ENCODE measurements at places on chromosomes 1 and 21.

- no peak for DNase-seq
Observed at GRCh38 chr1:2275796-2276536, 47.8 kb downstream of the SKI start.

- DNase-seq = no peak
Observed at GRCh38 chr1:43284065-43284464, 1.3 kb downstream of the C1orf210 start.

DNA sequence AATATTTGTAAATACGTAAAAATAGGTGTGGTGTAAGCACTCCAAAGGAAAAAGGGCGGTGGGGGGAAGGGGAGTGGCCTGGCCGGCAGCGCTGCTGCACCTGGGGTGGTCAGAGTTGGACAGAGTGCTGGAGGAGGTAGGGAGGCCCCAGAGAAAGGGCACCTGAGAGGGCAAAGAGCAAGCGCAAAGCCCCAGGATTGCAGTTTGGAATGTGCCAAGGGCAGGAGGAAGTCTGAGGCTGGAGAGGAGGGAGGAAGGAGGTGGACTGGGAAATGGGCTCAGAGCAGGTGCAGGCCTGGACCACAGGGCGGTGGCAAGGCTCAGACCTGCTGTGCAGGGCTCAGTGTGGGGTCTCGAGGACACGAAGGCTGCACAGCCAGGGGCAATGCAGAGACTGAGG lies 30.6 kb downstream of the LDLRAP1 start:
- DNase-seq = no peak

DNA sequence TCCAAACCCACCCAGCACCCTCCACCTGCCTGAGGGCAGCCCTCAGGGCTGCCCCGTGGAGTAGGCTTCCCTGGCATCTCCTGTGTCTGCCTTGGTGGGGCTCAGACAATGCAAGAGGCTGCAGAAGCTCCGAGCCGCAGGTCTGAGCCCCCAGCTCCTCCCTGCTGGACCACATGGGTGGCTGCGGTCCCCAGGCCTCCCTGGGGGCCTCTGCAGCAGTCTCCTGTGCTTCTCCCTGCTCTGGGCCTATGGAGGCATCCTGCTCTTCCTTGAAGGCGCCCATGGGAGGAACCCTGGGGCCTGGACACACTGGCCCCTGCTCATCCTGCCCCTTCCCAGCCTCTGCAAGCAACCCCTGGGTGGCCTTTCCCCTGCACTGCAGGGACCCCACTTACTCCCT lies 86.1 kb upstream of the ACTRT2 start:
- no peak for DNase-seq

GRCh38 chr1:31476891-31477846 lies 64.2 kb downstream of the SERINC2 start:
- no peak for DNase-seq

GRCh38 chr21:44054710-44055109 lies 42.6 kb downstream of the TRAPPC10 start:
- no peak for DNase-seq

DNA sequence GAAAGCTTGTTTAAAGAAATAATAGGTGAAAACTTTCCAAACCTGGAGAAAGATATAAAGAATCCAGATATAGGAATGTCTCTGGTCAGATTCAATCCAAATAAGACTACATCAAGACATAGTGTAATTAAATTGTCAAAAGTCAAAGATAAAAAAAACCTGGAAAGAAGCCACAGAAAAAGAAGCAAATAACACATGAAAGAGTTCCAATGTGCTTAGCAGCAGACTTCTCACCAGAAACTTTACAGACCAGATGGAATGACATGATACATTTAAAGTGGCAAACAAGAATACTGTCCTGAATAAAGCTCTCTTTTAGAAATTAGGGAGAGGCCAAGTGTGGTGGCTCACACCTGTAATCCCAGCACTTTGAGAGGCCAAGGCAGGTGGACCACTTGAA lies 1039.9 kb downstream of the KCNT2 start:
- DNase-seq = no peak

DNA sequence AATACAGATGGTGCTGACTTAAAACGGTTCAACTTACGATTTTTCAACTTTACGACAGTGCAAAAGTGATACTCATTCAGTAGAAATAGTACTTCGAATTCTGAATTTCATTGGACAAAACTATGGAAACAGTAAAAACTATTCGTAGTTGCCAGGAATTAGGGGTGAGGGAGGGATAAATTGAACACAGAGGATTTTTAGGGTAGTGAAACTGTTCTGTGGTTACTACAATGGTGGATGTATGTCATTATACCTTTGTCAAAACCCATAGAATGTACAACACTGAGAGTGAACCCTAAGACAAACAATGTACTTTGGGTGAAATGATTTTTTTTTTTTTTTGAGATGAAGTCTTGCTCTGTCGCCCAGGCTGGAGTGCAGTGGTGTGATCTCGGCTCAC lies 7.5 kb downstream of the DDR2 start:
- peak; percentile 12 for DNase-seq

DNA sequence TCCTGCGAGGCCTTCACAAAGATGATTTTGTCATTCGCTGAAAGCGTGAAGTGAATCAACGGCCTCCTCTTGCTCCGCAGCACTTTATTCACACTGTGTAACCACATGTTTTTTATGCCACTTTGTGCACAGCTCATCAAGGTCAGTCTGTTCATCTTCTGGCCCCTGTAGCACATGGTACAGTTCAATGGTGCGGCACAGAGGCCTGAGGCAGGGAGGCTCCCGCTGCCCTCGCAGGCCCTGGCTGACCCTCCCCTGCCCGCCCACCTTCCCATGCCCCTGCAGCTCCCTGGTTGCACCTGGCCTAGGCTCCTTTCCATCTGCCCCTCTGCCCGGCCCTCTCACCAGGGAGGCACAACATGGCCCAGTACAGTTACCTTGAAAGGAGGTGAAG lies 87.5 kb downstream of the CD247 start:
- no peak for DNase-seq

- DNase-seq = no peak
Observed at GRCh38 chr1:54371942-54372275, 34.3 kb downstream of the SSBP3 start.

GRCh38 chr21:22297575-22297974 lies 1299.4 kb downstream of the NCAM2 start:
- no peak for DNase-seq

GRCh38 chr1:43945674-43946235 lies 995 bp upstream of the IPO13 start:
- no peak for DNase-seq

DNA sequence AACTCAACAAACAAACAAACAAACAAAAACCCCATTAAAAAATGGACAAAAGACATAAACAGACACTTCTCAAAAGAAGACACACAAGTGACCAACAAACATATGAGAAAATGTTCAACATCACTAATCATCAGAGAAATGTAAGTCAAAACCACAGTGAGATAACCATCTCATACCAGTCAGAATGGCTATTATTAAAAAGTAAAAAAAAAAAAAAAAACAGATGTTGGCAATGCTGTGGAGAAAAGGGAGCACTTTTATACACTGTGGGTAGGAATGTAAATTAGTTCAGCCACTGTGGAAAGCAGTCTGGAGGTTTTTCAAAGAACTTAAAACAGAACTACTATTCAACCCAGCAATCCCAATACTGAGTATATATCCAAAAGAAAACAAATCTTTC lies 94.7 kb downstream of the PLPP3 start:
- no peak for DNase-seq

DNA sequence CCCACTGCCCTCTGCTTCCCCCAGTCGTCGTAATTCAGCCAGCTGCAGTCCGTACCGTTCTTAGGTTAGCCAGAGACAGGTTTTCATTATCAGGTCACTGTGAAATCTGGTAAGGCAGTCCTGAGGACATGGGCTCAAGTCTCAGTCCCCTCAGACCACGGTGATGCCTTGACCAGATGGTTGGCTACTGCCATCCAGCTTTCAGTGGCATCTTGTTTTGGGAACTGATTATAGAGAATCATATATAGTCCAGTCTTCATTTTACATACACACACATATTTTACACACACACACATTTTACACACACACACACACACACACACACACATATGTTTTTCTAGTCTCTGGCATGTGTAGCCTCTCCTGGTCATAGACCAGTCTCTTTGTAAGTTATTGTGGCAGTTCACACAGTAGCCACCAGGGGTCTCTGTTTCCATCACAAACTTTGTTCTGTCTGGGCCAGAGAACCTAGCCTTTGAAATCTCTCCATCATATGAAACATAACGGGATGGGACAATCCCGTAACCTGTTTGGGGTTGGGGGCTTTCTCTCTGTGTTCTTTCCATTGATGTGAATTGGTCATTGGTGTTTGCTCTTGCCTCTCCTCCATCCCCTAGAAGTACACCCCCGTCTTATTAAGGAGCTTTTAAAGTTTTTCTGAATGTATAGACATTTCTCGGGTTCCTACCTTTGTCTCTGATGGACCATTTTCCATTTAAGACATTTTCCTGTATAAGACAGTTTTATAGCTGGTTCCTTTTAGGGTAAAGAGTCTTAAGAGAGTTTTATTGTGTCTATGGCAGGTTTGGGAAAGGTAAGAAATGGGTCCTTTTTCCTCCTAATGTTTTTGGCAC lies 8.4 kb upstream of the IKBKE start:
- DNase-seq = peak; percentile 73

DNA sequence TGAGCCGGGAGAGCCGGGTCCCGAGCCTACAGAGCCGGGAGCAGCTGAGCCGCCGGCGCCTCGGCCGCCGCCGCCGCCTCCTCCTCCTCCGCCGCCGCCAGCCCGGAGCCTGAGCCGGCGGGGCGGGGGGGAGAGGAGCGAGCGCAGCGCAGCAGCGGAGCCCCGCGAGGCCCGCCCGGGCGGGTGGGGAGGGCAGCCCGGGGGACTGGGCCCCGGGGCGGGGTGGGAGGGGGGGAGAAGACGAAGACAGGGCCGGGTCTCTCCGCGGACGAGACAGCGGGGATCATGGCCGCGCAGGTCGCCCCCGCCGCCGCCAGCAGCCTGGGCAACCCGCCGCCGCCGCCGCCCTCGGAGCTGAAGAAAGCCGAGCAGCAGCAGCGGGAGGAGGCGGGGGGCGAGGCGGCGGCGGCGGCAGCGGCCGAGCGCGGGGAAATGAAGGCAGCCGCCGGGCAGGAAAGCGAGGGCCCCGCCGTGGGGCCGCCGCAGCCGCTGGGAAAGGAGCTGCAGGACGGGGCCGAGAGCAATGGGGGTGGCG lies 371 bp downstream of the ARID1A start:
- peak; percentile 61 for DNase-seq

DNA sequence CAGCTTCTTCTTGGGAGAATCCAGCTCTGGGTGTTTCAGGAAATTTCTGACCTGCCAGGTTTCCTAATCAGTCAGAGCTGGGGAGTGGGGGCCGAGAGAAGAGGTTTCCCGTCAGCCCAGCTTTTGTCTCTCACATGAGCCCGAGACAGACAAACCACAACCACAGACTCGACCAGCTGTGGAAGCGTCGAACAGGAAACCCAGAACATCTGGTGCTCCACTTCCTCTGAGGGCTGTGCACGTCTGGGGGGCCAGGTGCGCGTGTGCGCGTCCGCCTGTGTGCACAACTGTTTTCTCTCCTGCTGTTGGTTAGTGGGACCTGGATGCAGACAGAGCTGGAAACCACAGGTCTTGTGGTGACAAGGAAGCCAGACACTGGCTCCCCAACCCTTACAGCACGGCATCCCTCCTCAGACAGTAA lies 113.0 kb upstream of the SLC25A33 start:
- peak; percentile 81 for DNase-seq

- DNase-seq = no peak
Observed at GRCh38 chr1:67973051-67973450, 77.4 kb downstream of the DIRAS3 start.

DNA sequence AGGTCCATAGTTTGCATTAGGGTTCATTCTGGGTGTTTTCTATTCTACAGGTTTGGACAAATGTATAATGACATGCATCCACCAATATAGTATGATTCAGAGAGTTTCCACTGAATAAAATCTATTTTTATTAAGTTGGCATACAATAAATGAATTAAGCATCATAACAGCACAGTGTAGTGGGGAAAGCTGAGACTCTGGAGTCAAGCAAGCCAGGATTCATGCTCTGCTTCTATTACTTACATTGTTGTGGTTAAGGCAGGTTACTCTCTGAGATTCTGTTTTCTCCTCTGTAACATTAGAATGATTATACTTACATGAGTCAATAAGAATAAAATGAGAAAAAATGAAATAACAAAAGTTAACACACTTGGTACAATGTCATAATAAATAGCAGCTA lies 131.3 kb downstream of the SLC30A10 start:
- no peak for DNase-seq

- no peak for DNase-seq
Observed at GRCh38 chr1:13996334-13996733, 296.3 kb downstream of the PRDM2 start.

GRCh38 chr1:160082487-160082886 lies 1.1 kb downstream of the KCNJ9 start:
- DNase-seq = no peak

- DNase-seq = no peak
Observed at GRCh38 chr1:70542030-70542429, 131.0 kb downstream of the CTH start.

DNA sequence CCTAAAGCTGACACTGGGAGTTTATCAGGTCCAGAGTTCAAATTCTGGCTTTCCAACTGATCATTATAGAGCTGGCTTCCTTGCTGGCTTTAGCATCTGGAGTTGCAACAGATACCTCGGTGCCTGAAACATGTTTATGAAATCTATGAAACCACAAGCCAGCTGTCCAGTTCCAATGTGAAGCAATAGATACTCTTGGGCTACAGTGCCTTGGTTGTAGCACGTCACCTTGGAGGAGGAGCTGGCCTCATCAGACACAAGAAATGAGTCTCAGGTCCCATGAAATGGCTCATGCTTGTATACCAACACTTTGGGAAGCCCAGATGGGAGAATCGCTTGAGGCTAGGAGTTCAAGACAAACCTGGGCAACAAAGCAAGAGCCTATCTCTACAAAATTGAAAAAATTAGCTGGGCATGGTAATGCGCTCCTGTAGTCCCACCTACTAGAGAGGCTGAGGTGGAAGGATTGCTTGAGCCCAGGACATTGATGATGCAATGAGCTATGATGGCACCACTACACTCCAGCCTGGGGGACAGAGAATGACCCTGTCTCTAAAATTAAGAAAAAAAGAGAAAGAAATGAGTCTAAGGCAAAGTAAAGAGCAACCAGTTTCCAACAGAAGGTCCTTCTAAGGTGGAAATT lies 132.5 kb upstream of the ZNF648 start:
- no peak for DNase-seq

DNA sequence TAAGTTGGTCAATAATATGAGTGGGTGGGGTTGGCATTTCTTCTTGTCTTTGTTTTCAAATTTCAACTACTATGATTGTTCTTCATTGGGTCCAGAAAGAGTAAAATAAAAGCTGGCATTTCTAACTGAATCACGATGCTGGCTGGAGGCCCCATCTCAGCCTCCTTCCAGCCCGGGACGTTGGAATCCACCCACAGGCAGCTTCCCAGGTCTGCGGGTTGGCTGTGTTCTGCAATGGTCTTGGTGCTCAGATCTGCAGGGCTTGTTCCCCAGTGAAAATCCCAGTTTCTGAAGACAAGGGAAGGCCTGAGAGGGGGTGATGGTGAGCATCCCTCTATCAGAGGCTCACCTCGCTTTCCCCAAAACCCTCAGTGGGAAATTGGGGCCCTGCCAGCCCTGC lies 54.7 kb upstream of the ARHGEF16 start:
- no peak for DNase-seq

Measured in GM20000 (cell line).